ENCODE measurements at places on chromosomes 7 and 10.

GRCh38 chr7:77420986-77421672 lies 5.0 kb upstream of the GSAP start:
- no peak for DNase-seq

GRCh38 chr7:141271451-141271850 lies 197.6 kb downstream of the TMEM178B start:
- DNase-seq = no peak

- no peak for DNase-seq
These were observed 25.7 kb upstream of the LRRC4 start for GRCh38 chr7:128056901-128057300.

DNA sequence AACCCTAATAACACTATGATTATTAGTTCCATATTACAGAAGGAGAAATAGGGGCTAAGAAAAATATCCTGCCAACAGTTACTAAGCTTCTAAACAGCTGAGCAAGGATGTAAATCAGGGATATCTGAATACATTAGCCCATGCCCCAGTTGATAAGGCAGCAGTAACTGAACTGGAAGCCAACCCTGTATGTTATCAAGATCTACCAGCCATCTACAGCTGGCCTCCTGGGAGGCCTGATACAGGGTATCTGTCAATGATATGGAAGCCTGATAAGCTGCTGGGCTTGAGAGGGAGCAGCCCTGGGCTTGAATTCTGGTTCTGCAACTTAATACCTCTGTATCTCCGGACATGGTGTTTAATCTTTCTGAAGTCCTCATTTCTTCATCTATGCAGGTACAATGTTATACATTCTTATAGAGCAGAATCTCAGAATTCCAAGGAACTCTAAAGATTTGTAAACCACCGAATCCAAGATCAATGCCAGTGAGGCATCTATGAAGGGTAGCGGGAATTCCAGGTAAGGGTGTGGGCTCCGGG lies 37.9 kb upstream of the AFAP1L2 start:
- no peak for DNase-seq

DNA sequence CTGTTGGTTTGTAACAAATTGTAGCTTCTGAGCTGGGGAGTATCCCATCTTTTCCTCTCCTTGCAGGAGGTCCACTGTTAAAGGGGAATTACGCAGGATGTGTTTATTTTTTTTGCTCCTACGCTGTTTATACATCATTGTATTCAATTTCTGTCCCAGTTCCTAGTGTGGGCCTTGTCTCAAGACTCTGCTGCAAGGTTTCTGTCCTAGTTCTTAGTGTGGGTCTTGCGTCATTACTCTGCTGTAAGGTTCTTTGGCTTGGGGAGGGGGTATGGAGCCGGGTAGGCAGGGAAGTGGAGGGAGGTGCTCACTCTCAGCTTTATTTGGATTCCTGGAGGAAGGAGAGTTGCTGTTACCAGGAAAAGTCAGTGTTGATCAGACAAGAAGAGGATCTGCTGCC lies 64.0 kb upstream of the TRIM8 start:
- no peak for DNase-seq

DNA sequence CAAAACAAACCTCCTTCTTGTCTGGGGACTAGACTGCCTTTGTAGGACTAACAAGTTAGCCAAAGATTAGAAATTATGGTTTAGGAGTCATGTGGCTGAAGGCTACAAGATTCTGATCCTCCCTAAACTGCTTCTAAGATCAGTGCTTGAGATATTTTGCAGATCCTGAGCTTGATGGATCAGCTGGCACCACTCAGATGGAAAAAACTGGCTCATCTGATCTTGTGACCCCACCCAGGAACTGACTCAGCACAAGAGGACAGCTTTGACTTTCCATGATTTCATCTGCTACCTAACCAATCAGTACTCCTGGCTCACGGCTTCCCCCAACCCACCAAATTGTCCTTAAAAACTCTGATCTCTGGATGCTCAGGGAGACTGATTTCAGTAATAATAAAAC lies 271.5 kb upstream of the TAC1 start:
- no peak for DNase-seq

DNA sequence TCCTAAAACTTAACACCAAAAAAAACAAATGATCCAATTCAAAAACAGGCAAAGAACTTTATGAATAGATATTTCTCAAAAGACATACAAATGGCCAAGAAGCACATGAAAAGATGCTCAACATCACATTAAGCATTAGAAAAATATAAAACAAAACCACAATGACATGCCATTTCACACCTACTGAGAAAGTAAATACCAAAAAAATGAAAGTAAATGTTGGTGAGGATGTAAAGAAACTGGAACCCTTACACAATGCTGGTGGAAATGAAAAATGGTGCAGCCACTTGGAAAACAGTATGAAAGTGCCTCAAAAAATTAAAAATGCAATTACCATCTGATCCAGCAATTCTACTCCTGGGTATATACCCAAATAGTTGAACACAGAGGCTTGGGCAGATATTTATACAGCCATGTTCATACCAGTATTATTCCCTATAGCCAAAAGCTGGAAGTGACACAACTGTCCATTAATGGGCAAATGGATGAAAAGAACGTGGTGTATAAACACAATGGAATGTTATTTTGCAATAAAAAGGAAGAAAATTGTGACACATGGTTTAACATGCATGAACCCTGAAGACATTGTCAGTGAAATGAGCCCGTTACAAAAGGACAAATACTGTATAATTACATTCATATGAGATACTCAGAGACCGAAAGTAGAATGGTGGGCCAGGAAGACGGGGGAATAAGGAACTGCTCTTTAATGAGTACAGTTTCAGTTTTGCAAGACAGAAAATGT lies 89.0 kb downstream of the JMJD1C start:
- DNase-seq = no peak

DNA sequence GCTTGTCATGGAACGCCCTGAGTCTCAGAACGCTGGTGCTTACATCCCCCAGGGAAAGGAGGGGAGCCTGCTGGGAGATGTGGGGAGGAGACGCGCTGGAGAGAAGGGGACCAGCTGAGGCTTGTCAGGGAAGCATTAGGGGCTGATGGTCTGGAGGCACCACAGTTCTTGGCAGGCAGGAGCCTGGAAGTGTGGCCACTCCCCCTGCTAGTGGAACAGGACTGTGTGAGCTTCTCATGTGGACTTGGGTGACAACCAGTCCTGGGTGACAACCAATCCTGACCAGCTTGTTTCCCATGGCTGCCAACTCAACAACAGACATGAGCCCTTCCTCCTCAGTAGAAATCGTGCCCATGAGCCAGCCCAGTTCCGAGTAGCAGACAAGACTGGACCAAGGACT lies 87.8 kb downstream of the SPDYE5 start:
- DNase-seq = no peak

- no peak for DNase-seq
These were observed 3.1 kb upstream of the ADAM12 start for GRCh38 chr10:126391192-126391885.

GRCh38 chr7:5324961-5325360 lies 42.2 kb downstream of the SLC29A4 start:
- DNase-seq = no peak

DNA sequence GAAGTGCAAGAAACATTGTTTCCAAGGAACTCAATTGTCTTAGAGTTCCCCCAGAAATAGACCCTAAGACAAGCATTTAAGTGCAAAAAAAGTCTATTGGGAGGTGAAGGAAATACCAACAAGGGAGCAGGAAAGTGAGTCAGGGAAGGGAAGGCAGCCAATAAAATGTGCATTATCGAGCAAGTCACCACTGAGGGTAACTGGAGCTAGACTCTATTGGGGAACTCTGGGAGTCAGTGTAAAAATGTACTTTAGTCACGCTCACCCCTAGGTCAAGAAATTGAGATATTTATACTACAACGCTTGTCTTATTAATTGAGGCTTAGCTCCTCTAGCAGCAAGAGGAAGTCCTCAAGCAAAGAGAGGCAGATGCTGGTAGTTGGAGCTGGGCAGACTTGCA lies 137.7 kb downstream of the RTKN2 start:
- DNase-seq = no peak

- DNase-seq = no peak
These were observed 83.8 kb downstream of the DLG5 start for GRCh38 chr10:77842652-77843212.

DNA sequence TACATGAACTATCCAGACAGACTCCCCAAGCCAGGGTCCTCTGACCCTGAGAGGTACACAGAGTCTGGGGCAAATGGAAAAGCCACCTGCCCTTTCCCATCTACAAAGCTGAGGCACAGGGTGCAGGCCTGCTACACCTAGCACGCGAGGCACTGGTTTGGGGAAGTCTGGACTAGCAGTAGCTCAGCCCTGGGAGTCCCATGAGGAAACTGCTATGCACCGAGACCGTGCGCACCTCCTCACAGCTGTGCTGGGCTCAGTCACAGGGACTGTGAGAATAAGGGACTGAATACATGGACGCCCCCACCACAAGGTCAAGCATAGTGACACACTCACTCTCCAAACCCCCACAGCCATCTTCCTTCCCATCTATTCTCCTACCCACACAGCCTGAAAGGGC lies 8.2 kb downstream of the MAT1A start:
- DNase-seq = no peak

All from epithelial cell of proximal tubule (primary cell).